ENCODE measurements at places on chromosomes 11 and 22. TPM values are rescaled to one million over a fixed set of nuclear protein-coding genes. Genes with fewer than 3 reads are reported as not detected.

The TMPRSS4 gene
- total RNA-seq, result 1.4 TPM

The NUDT8 gene
- total RNA-seq, result 3.8 TPM

The SYT12 gene
- total RNA-seq, result not detected

The WNT7B gene
- not detected for total RNA-seq

The OR56A3 gene
- total RNA-seq, result not detected

The CNTN5 gene
- not detected for total RNA-seq

The FUT4 gene
- 8.9 TPM for total RNA-seq

The SLC17A6 gene
- not detected for total RNA-seq

The UBQLNL gene
- 1.2 TPM for total RNA-seq

The OR4C11 gene
- not detected for total RNA-seq

The OR8D4 gene
- total RNA-seq, result not detected

The MRGPRE gene
- total RNA-seq, result not detected

The ACRV1 gene
- not detected for total RNA-seq

The OR52I2 gene
- not detected for total RNA-seq

DNA sequence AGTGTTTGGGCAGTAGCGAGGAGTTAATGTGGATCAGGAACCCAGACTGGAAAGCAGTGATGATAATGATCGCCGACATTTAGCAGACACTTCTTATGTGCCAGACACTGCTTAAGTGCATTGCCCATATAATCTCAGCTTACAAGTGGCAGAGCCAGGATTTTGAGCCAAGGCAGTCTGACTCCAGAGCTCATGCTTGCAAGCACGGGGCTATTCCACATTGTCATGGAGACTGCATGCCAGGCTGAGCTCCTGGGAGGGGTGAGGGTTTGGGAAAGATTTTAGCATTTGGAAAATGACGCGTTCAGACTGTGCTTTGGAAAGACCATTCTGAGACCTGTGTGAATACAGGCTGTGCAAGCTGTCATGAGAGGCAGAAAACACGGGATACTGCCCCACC lies 302.7 kb downstream of the DDX10 start:
- DNase-seq, result no peak

DNA sequence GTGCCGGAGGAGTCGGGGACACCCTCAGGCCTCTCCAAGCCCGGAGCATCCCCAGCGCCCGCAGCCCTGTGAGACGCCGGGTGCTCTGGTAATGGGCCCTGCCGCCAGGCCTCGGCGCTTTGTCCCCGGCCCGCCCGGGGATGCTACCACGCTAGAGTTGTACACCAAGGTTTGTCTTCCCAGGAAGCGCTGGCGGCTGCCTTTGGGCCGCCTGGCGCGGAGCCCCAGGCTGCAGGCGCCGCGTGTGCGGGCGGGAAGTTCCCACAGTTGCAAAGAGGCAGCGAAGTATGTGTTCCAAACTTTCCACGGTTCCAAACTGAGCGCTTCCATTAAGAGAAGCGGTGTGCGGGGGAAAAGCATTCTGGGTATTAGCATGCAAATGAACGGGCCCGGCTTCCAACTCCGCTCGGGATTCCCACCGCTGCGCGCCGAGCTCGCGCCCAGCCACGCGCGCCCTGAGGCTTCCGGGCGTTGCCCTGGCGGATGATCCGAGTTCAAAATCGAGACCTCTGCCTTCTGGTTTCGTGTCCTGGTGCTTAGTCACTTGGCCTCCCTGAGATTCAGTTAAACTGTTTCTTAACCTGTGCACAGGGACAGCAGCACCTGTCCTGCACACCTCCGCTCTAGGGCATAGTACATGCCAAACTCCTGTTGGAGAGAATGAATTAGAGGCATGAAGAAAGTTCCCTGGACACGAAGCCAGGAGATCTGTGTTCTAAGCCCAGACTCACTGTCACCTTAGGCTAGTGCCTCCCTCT lies 1.3 kb upstream of the PATZ1 start:
- DNase-seq, result peak; percentile 90

- DNase-seq, result no peak
Measured at GRCh38 chr11:22331771-22332170, 6.4 kb upstream of the SLC17A6 start.

GRCh38 chr11:64367931-64368672 lies 9.1 kb downstream of the RPS6KA4 start:
- DNase-seq, result no peak

DNA sequence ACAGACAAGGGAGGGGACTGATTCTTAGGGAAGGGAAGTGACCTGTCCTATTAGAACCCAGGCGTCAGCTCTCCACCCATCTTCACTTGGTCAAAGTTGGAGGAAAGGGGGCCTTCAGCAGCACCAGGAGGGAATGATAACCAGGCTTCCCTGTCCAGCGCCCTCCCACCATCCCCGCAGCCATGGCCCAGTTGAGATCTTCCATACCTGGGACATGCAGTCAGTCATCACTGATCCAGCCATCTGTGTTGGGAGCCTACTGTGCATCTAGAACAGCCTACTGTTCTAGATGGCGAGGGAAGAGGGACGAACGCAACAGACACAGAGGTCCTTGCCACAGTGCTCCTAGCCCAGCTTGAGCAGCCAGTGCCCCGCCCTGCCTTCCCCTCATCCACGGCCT lies 40.6 kb downstream of the PDGFB start:
- peak; percentile 17 for DNase-seq

DNA sequence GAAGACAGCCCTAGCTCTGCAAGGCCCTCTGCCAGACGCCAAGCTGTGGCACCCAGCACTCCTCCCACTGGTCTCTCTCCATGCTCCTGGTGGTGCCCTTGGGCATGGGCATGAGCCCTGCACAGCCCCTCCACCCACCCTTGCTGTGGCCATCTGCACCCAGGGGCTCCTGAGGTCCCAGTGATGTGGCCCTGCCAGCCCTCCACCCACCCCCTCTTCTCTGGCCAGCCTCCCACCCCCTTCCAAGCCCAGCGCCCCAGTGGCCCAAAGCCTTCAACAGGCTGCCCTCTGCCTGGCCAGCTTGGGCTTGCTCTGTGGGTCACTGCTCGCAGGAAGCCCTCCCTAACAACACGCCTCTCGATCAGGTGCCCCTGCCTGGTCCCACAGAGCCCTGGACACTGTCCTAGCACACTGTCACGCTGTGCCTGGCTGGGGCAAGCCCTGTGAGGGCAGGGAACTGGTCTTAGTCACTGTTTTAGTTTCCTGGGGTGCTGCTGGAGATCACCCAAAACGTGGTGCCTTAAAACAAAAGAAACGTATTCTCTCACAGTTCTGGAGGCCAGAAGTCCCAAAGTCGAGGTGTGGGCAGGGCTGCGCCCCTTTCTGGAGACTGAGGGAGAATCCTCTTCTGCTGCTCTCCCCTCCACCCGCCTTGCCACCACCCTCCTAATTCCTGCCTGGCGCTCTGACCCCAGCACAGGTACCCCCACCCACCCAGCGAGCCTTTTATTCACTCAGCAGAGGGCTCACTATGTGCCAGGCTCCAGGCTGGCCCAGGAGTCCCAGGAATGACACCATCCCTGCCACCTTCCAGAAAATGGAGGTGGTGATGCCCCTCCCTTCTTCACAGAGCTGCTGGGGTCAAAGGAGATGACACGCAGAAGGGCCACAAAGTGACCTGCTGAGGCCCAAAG lies 14.7 kb downstream of the SULT4A1 start:
- peak; percentile 55 for DNase-seq

GRCh38 chr11:67572747-67573419 lies 10.7 kb upstream of the GSTP1 start:
- peak; percentile 78 for DNase-seq

DNA sequence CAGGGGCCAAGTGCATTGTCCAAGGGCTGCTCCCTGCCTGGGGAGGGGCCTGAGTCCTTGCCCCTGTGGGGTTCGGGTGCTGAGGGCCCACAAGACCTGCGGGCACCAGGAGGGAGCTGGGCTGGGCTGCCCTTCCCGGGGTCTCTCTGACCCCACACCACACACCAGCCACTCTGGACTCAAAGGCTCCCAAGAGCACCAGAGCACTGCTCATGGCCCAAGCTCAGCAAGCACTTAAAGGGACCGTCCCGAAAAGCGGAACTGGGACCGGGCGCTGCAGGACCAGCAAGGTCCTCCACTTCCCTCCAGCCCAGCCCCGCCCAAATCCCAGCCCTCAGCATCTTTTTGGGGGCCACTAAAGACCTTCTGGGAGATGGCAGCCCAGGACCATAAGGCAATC lies 5.3 kb downstream of the LSP1 start:
- peak; percentile 81 for DNase-seq

DNA sequence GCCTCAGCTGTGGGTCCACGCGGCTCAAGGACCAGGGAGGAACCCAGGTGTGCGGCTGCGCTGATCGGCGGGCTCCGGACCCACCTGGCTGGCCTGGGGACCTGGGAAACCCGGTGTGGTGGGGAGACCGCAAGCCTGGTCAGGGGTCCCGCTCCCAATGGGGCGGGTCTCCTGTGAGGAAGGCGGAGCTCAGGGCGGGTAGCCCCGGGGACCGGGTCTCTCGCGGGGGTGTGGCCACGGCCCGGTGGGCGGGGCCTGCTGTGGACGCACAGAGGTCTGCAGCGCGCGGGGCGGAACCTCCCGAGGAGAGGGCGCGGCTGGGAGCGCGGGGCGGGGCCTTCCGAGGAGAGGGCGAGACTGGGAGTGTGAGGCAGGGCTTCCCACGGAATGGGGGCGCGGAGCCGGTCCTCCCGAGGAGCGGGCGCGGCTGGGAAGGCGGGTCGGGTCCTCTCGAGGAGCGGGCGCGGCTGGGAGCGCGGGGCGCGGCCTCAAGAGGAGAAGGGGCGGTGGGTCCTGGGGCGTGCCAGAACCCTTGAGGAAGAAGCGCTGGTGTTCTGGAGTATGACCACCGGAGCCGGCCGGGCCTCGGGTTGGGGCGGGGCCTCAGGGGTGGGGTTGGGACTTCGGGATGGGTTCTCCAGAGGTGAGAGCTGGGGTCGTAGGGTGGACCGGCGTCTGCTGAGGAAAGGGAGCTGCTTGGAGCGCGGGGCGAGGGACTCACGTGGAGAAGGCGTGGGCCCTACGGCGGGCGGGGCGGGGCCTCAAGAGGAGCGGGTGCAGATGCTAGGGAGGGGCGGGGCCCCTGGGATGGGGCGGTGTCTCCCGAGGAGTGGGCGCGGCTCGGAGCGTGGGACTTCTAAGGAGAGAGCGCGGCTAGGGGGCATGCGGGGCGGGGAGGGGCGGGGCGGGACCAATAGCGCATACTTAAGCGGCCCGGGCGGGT lies 20.8 kb downstream of the DGCR6L start:
- DNase-seq, result peak; percentile 95

GRCh38 chr11:69526453-69526810 lies 45.0 kb downstream of the LINC01488 start:
- DNase-seq, result peak; percentile 40

GRCh38 chr22:31056986-31057599 lies 24.0 kb upstream of the SMTN start:
- DNase-seq, result no peak

- no peak for DNase-seq
Measured at GRCh38 chr22:30208631-30209603, 37.6 kb downstream of the LIF start.

DNA sequence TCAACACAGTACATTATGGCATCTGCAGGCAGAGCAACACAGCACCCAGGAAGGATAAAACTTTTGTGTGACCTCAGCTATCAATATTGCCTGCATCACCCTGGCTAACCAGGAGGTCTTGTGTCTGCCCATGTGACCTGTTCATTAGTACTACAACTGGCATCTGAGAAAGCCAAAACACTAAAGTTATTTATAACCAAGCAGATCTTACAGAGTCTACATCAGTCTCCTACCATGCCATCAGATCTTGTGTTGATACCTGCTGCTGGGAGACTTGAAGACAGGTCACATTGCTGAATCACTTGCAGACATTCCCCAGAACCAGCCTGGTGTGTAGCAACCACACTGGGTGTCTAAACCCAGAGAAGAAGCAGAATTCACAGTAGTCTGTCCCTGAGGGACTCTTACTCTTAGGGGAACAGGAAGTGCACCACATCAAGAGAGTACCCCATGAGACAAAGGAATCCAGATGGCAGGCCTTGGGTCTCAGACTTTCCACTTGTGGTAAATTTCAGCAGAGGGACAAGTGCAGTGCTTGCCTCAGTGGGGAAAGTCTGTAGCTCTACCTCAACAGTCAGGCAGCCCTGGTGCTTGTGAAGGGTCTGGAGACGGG lies 7.0 kb downstream of the OR9G1 start:
- DNase-seq, result no peak

- DNase-seq, result no peak
Measured at GRCh38 chr11:44595964-44596381, 30.5 kb downstream of the CD82 start.

- DNase-seq, result no peak
Measured at GRCh38 chr22:35728639-35729308, 11.1 kb downstream of the APOL5 start.

DNA sequence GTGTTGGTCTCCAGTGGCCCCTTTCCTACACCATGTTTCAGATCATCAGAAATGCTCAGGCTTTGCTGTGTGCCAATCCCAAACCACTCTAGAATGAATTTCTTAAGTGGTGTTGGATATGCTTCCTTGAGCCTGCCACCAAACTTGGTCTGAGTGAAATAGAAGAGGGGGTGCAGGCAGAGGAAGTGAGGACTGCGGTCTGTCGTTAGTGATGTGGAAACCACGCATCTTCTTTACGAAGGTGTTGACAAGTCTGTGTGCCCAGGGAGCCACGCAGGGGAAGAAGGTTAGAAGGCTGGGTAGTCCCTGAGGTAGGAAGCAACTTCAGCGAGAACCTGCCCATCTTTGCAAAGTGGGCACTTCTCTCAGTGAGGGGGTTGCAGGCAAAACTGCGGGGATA lies 187.4 kb upstream of the NAV2 start:
- DNase-seq, result no peak

GRCh38 chr11:810040-810567 lies 337 bp downstream of the RPLP2 start:
- DNase-seq, result no peak

- peak; percentile 89 for DNase-seq
Measured at GRCh38 chr22:38843201-38843656, 599 bp downstream of the NPTXR start.

GRCh38 chr22:33756508-33756949 lies 163.7 kb downstream of the LARGE1 start:
- no peak for DNase-seq

DNA sequence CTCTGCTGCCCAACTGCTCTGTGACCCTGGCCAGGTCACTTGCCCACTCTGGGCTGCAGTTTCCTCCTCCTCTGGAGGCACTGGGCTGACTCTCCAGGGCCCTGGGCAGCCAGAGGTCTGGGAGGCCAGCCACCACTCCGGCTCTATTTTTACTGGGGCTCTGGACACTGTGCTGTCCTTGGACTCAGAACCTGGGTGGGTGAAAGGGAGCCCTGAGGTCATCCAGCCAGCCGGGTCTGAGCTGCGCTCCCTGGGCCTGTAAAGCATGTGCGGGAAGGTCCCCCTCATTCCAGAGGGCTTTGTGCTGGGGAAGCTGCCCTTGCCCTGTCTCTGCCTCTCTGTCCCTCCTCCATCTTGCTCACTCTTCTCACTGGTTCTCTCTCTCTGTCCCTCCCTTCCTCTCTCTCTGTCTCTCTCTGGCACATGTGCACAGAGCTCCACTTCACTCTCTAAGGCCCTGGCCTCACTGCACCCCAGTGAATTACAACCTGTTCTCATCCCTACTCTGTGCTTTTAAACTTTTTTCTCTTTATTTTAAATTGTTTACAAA lies 24.6 kb downstream of the MB start:
- DNase-seq, result no peak

GRCh38 chr22:19853879-19854777 lies 546 bp downstream of the GNB1L start:
- peak; percentile 74 for DNase-seq

Measured in spleen (tissue), 13 donors.